Muscle of back (tissue), 13 donors: ENCODE measurements at places on chromosomes 3 and 15. TPM values are rescaled to one million over a fixed set of nuclear protein-coding genes. Genes with fewer than 3 reads are reported as not detected.

The SLC28A2 gene
- 0.43 TPM for polyA plus RNA-seq

The EFCAB12 gene
- polyA plus RNA-seq, result 0.14 TPM

The NRROS gene
- 4.5 TPM for polyA plus RNA-seq

The CDCP1 gene
- 0.40 TPM for polyA plus RNA-seq

The CX3CR1 gene
- 3.3 TPM for polyA plus RNA-seq

The TMC3 gene
- 0.05 TPM for polyA plus RNA-seq

The ARGFX gene
- not detected for polyA plus RNA-seq

The TADA3 gene
- polyA plus RNA-seq, result 51.4 TPM

The RBMS3 gene
- 28.2 TPM for polyA plus RNA-seq

The VIPR1 gene
- polyA plus RNA-seq, result 0.75 TPM
